ENCODE measurements at places on chromosomes 2 and 18.

DNA sequence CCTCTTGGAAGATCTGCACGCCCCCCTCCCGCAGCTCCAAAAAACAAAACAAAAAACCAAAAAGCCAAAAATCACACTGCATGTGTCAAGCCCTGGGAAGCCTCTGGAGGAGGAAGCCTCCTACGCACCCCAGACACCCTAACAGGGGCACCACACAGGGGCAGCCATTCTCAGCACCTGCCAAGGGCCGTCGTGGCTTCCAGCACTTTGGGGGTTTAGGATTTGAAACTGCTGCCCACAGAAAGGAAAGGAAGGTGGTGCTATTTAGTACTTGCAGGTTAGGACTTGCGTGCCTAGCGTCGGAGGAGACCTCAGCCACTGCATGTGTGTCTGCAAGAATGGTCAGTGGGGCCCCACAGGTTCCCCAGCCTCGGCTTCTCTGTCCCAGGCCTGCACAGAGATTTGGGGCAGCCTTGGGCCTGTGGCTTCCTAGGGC, 419 bp upstream of the GPR55 start:
- DNase-seq = no peak

- DNase-seq = no peak
Measured at GRCh38 chr2:56170504-56170903, 13.3 kb upstream of the CCDC85A start.

- peak; percentile 36 for DNase-seq
Measured at GRCh38 chr2:146189541-146189940, 1655.3 kb upstream of the ACVR2A start.

GRCh38 chr2:149028377-149028776, 10.1 kb upstream of the LYPD6B start:
- DNase-seq = no peak

- no peak for DNase-seq
Measured at GRCh38 chr2:173762221-173762620, 203.0 kb downstream of the SP3 start.

DNA sequence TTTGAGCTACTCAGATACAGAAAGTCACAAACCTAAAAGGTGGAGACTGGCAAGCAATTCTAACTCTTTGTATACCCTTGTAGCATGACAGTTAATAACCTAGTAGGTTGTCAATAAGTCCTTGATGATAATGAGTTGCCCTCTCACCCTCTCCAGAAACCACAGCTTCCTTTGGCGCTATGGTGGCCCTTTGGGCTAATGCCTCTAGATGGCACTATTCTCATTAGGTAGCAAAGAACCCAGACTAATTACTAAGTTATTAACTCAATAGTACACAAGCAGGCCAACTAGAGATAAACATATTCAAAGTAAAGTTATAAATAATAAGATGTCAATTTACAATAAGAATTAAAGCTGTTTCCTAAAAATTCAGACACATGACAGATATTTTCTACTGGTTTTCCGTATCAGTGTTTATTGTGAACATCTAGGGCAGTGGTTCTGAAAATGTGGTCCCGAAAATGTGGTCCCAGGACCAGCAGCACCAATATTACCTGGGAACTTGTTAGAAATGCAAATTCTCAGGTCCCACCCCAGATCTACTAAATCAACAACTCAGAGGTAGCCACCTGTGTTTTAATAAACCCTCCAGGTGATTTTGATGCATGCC, 41.1 kb downstream of the LDAH start:
- DNase-seq = peak; percentile 22

GRCh38 chr2:129396980-129397599, 582.4 kb upstream of the RAB6C start:
- peak; percentile 28 for DNase-seq

DNA sequence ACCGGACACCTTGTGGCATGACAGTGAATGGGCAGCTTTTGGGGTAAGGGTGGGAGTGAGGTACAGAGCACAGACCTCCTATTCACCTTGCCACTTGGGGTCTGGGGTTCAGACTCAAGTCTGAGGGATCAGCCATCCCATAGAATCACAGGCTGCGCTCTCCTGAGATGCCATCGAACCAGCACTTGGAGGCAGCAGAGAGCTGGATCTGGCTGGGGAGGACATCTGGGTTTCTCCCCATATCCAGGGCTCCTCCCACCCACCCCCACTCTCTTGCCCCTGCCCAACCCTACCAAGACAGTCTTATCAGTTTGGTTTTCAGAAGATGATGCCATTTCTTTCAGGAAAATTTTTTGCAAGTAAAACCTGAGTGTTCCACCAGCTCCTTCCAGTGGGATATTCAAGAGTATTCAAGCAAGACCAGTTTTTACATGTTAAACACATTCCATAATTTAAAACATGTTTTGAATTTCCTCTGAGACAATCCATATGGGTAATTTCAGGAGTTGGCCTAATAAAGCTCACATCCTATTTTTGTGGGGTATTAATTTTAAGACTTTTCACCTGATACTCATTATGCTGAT, 29.2 kb upstream of the TEX44 start:
- DNase-seq = peak; percentile 54

GRCh38 chr18:10797896-10798295, 272.1 kb downstream of the NAPG start:
- no peak for DNase-seq

GRCh38 chr2:57180042-57180567, 866.5 kb upstream of the VRK2 start:
- DNase-seq = peak; percentile 55

DNA sequence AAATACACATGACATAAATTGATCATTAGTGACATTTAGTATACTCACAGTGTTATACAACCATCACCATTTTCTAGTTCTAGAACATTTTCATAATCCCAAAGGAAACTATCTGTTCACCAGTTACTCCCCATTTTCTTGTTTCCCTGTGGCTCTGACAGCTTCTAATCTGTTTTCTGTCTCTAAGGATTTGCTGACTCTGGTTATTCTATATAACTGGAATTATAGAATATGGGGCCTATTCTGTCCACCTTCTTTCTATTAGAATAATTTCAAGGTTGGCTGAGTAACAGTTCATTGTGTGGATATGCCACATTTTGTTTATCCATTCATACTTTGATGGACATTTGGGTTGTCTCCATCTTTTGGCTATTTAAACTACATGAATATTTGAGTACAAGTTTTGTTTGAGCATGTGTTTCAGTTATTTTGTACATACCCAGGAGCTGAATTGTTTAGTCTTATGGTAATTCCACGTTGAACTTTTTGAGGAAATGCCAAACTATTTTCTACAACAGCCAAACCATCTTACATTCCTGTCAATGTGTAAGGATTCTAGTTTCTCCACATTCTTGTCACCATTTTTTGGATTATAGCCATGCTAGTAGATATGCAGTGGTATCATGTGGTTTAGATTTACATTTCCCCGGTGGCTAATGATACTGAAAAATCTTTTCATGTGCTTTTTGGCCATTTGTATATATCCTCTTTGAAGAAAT, 20.5 kb downstream of the KIAA1328 start:
- peak; percentile 90 for DNase-seq

GRCh38 chr2:215949991-215950404, 63.4 kb downstream of the MREG start:
- DNase-seq = peak; percentile 57

DNA sequence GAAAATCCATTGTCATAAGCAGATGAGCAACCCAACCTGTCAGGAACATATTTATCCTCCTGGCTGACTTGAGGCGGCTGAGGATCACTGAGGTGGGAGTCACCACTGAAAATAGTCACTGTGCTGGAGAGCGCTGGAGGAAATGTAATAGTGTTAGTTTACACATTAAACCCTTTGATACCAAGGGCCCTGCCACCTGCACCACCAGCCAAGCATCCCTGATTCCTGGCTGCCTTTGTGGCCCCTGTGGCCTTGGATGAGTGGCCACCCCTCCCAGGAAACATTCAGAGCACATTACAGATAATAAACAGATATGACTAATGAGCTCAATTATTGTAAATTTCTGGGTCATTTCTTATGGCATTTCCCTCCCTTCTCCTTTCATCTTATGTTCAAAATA, 105.9 kb downstream of the LYPD1 start:
- DNase-seq = no peak

DNA sequence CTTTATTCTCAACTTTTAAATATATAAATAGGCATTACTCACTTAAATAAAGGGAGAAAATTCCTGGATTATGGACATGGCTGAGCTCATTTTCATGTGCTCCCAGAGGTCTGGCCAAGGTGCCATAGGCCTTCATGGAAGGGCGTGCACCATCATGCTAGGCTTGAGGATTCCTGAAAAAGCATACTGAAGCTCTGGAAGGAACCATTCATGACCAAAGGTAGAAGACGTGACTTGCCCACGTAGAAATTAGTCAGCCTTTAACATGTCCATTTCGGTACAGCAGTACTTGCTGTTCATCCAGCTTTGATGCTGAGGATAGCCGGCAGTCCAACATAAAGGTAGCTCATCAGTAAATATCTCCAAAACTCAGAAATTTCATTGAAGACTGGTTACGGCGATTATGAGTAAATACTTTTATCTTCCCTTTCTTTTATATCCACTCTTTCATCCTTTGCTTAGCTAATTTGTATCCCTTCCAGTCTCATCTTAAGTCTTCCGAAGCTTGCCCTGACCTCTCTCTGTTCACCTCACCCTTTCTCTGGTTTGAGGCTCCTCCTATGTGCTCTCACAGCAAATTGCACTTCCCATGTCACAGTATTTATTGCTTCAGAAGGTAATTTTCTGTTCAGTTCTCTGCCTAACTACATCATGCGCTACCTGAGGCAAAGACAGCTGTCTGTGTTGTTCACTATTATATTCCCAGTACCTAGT, 32.3 kb upstream of the ASNSD1 start:
- DNase-seq = no peak

GRCh38 chr18:8389391-8390340, 219.6 kb upstream of the RAB12 start:
- peak; percentile 71 for DNase-seq

- no peak for DNase-seq
Measured at GRCh38 chr2:141035846-141036420, 1094.9 kb downstream of the LRP1B start.

GRCh38 chr18:60445341-60445740, 72.8 kb upstream of the MC4R start:
- peak; percentile 79 for DNase-seq

GRCh38 chr2:24382363-24383073, 22.2 kb upstream of the ITSN2 start:
- peak; percentile 72 for DNase-seq

DNA sequence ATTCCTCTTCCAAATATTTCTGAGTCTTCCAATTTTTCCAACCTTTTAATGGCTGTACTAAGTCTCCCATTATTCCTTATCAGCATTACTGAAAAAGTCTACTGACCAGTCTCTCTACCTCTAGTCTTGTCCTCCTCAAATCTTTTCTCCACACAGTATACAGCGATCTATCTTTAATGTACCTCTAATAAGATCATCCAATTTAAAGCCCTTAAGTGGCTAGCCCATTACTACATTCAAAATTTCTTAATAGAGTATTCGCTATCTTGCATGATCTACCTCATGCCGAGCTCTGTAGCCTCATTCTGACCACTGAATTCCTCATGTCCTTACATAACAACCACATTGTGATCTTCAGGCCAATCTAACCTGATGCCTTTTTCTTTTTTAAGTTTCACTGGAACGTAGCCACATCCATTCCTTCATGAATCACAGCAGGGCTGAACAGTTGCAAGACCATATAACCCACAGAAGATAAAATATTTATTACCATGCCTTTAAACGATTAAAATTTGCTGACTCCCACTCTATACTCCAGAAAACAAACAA, 57.9 kb downstream of the SLC66A3 start:
- peak; percentile 46 for DNase-seq

DNA sequence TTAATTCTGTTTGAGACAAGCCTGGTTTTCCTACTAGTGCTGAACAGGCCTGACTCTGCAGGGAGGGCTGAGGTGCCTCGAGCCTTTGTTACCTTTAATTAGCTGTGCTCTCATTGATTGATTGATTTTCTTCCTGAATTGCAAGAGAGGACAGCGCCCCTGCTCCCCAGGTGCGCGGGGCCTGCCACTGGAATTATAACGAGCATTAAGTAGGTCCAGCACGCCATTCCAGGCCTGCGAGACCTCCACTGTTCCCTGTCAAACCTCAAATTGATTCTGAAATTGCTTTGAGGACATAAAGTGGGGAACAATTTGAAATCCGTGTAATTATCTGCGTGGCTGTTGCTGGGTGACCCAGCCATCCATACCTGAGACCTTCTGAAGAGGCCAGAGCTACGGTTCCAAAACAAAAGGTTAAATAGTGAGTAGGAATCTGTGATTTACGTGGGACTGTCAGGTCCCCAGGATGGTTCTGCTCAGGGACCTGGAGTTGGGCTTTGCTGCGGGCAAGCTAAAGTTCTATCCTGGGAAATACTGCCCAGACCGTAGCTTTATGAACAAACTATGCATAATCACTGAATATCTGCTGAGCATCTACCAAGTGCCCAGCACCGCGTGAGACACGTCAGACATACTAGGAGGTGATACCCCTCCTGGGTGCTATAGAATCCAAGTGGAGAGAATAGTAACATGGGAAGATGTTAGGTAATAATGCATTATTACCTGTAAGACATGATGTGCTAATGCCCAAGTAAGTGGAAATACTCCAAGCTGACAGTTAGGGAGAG, 104.1 kb downstream of the ZBTB7C start:
- DNase-seq = no peak

DNA sequence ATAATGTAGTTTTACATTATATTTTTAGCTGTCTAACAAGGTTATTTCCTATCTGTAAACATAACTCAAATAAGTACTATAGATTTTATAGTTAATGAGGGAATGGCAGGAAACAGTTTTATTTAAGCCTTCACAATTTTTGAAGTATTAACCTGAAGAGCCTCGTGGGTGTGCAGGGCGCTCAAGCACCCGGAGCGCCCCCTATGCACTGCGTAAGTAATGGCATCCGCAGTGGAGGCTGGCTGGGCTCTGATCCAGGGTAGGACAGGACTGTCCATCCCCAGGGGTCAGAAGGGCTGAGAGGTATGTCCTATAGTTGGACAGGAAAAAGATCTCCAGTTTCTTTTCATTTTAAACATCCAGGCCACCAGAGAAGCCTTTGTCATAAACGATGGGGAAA, 8.2 kb upstream of the GBX2 start:
- peak; percentile 57 for DNase-seq

- no peak for DNase-seq
Measured at GRCh38 chr2:164187121-164187520, 434.2 kb downstream of the GRB14 start.

- peak; percentile 66 for DNase-seq
Measured at GRCh38 chr18:47215554-47216138, 35.8 kb downstream of the SKOR2 start.

- no peak for DNase-seq
Measured at GRCh38 chr2:20177556-20178248, 47.2 kb downstream of the SDC1 start.

GRCh38 chr18:5568416-5568815, 24.6 kb upstream of the EPB41L3 start:
- no peak for DNase-seq

GRCh38 chr2:8679567-8679826, 2.4 kb upstream of the ID2 start:
- no peak for DNase-seq
